Small intestine (tissue), 16 donors: ENCODE measurements at places on chromosomes 5 and 9.

GRCh38 chr9:752681-753200 is 88.8 kb upstream of the DMRT1 start:
- no peaks in the 10 kb centered on the region for H3K4me1 ChIP-seq
- DNase-seq = no peak

- no peaks in the 10 kb centered on the region for H3K36me3 ChIP-seq
- no peaks in the 10 kb centered on the region for H3K4me1 ChIP-seq
- H3K4me3 ChIP-seq = no peak overlapping the region
Observed at GRCh38 chr9:87255431-87256155, 242.1 kb upstream of the DAPK1 start.

GRCh38 chr9:98215821-98216220 is 23.4 kb upstream of the CORO2A start:
- no peaks in the 10 kb centered on the region for H3K27me3 ChIP-seq
- DNase-seq = no peak
- H3K4me3 ChIP-seq = no peak overlapping the region
- no peaks in the 10 kb centered on the region for H3K4me1 ChIP-seq
- peaks cover 88% of the 10 kb centered on the region for H3K36me3 ChIP-seq
- no peak overlapping the region for H3K27ac ChIP-seq

DNA sequence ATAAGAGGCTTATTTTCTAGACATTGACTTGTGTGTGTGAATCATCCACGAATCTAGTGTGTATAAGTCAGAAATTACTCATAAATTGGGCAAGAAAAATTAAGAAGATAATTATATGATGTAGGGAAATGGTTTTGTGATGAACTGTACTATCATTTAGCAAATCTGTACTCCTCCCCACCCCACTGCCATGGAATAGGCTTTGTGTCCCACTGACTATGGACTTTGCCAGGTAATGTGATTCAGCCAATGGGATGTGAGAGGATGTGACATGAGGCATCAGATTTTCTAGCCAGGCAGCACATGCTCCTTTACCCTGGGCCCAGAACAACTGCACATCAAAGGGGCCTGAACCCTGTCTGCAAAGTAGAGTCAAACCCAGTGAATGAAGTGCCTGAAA is 406.6 kb downstream of the CTNND2 start:
- H3K27me3 ChIP-seq = no peaks in the 10 kb centered on the region
- H3K36me3 ChIP-seq = no peaks in the 10 kb centered on the region
- H3K27ac ChIP-seq = no peak overlapping the region
- no peaks in the 10 kb centered on the region for H3K4me1 ChIP-seq
- no peak overlapping the region for H3K4me3 ChIP-seq
